Thyroid gland (tissue), 4 donors: ENCODE measurements at places on chromosomes 5 and 9.

- DNase-seq, result no peak
Observed at GRCh38 chr5:159787837-159788236, 128.4 kb upstream of the ADRA1B start.

DNA sequence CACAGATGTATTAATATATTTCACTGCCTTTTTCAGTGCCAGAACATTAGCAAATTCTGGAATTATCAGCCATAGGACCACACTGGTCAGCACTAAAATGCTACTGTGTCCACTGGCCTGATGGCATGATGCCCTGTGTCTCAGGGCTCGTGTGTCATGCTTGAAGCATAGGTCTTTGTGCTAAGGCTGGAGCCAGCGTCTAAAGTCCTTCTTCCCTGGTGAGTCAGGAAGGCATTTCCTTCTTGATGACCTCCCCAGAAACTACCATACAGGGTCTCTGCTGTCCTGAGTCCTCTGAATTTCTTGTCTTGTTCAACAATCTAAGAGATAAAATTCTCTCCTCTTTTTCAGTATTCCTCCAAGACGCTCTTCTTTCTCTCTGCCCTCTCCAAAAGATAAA, 489.9 kb downstream of the PSAT1 start:
- no peak for DNase-seq

GRCh38 chr5:176628406-176629228, 1.7 kb downstream of the SNCB start:
- DNase-seq, result no peak

- no peak for DNase-seq
Observed at GRCh38 chr5:120873083-120873482, 409.0 kb downstream of the PRR16 start.

- no peak for DNase-seq
Observed at GRCh38 chr5:83377131-83377865, 94.2 kb upstream of the VCAN start.

DNA sequence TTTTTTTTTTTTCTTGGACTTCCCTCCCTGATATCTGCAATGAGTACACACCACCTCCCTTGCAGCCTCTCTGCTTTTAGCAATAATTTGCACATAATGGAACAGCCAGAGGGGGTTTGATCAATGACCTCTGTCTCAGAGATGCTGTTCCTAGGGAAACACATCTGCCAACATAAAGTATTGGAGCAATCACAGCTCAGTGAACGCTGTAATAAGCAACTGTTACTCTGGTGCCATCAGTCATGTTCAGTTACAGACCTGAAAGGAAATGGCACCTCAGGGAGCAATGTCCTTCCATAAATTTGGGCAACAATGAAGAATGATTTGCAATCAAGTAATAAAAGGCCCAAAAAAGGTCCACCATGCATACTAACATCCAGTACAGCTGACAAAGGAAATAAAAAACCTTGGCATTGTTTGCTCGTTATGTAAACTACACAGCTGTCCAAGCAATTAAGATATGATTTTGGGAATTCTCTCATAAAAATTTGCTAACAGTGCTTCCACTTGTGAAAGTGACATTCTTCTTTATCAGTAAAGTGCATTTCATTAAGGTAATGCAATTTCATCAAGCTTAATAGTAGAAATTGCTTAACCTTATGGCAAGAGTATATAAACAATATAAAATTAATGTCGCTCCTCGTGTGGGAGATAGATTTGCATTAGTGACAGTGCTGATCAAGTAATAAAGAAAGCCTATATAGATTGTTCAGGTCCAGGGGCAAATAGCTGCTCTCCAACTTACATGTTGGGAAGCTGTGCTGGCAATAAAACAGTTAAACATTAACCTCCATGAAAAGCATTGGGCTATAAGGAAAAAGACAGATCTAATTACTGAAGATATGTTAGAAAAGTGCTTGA, 167.8 kb downstream of the RASEF start:
- DNase-seq, result no peak

GRCh38 chr5:148910686-148911361, 84.4 kb downstream of the ADRB2 start:
- DNase-seq, result no peak
